ENCODE measurements at places on chromosomes 5 and 9.

DNA sequence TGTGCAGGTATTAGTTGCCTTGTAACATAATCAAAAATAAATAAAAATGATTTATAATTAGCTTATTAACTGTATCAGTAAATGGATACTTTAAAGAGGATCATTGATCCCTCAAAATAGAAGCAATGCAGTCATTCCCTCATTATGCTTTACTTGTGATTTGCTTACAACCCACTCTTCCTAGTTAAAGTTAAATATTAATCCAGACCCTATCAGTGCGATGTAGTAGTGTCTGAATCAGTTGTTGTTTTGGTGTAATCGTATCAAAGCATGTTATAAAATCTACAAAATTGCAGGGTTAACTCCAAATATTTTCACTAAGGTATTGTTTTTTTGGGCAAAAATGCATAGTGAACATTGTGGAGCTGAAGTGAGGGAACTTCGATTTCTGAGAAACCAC is 17.6 kb downstream of the TENT4A start:
- DNase-seq = no peak

DNA sequence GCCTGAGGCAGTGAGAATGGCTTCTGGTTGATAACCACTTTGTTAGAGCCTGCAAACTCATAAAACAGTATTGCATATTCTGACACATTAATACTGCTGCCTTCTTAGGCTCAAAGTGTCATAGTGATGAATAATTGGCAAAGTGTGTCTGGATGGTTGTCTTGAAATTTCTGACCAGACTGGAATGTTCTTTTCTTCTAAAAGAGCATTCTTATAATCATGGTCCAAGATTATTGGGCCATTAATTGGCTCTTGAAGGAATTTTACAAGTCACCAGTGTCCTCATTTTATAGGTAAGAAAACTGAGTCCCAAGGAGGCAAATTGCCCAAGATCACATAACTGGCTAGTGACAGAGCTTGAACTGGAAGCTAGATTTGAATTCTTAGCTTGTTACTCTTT is 111.7 kb downstream of the PCSK1 start:
- peak; percentile 73 for DNase-seq

DNA sequence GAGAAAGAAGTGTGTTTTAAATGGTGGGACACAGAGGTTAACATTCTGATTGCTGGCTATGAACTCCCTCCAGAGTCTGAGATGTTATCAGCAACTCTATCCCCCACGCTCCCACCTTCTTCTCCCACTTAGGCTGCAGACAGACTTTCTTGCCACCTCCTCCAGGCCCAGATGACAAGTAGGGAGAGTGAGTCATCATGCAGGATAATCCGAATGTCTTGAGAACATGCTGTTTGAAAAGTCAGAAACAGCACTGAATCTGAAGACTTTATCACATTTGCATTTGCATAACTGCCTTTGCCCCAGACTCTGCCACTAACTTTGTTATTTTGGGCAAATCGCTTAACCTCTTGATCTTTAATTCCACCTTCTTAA is 139.8 kb downstream of the ESM1 start:
- DNase-seq = peak; percentile 52

- DNase-seq = peak; percentile 56
Measured at GRCh38 chr5:103461243-103461642, 101.3 kb downstream of the NUDT12 start.

DNA sequence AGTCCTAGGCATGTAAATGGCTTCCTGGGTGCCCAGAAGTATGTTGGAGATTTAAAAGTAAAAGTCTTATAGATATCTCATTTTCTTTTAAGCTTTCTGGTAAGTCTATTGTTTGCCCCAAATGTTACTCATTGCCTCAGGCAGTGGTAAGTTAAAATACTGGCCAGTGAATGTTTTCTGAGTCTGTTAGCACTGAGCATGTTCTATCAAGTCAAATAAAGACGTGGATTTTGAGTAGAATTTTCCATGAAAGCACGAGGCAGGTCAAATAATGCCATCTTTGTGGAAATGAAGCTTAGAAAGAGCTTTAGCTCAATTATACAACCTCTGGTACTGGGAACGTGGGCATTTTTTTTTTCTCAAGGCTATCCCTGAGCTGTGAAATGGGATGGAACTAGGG is 651.3 kb upstream of the ACO1 start:
- DNase-seq = no peak

DNA sequence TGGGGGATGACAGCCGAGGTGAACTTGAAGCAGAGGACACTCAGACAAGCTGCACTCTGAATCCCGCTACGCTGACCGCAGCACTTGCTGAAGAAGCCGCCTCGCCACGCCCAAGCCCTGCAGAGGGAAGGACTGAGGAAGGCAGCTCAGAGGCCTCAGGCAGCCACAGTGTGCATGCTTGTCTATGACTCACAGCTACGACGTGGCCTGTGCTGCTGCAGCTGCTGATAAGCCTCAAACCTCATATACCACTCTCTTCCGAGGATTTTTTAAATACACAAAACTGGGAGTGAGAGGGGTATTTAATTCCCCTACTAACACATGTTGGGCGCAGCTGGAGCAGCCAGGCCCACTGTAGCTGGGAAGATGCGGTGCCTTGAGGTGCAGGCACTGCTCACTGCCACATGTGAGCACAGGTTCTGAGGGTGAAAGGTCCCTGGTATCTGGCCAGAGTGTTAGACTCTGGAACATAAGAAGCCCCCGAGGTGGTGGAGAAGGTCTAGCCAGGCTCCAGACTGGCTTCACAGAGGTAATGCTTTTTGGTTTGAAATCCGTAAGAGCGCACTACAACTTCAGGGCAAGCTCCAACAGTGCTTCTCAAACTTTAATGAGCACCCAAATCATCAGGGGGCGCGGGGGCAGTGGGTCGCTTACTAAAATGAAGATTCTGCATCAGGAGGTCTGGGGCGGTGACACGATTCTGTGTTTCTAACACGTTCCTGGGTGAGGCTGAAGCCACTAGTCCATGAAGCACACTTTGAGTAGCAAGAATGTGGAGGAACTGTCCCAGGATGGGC is 196.8 kb downstream of the AUH start:
- peak; percentile 93 for DNase-seq

- no peak for DNase-seq
Measured at GRCh38 chr5:35454011-35454525, 163.6 kb upstream of the SPEF2 start.

DNA sequence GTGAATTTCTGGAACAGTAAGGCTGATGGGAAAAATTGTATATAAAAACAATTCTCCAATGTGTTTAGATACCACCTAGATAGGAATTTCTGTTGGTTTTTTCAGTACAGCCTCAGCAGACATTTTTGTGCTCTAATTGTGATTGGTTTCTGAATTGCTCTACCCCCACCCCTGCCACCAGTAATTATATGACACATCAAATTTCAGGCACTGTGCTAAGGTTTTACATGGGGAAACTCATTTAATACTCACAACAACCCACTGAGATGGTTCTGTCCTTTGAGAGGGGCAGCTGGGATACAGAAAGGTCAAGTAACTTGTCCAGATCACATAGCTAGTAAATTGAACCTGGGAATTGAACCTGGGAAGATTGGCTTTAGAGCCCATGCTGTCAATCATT is 288.0 kb downstream of the ARHGEF28 start:
- no peak for DNase-seq

DNA sequence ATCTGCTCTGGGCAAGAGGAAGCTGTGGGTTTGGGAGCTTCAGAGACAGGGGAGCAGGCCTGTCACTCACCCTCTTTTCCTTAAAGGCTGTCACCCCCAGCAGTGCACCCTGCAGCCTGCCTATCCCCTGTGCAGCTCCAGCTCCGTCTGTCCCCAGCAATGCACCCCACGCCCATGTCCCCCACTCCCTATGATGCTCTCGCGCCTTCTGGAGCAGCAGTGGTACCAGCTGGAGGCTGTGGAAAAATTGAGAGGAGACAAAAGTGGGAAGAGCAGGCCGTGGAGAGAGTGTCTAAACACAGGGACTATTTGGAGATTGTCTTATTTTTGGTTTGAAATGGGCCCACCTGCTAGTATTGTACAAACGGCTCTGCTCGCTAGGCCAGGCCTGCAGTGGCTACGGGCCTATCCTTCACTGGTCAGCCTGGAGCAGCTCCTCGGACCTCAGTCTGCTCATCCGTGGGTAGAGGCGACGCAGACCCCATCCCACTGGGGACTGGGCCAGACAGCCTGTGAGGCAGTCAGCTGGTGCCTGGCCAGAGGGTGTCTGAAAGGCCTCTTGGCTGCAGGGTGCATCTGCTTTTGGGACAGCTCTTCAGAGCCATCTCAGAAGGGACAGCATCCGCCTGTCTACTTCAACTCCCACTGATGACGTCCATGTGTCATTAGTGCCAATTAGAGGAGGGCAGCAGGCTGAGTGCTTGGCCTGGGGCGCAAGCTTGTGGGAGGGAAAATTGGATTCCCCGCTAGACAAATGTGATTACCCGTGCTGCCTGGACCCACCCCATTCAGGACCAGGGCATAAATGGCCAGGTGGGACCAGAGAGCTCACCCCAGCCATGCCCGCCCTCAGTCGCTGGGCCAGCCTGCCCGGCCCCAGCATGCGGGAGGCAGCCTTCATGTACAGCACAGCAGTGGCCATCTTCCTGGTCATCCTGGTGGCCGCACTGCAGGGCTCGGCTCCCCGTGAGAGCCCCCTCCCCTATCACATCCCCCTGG is at the start of gene DBH:
Gene DBH, plus strand, starts transcription at position 831 of the 999 bp plus-strand sequence. Its CDS starts 9 bp downstream, at position 840.
- no peak for DNase-seq

DNA sequence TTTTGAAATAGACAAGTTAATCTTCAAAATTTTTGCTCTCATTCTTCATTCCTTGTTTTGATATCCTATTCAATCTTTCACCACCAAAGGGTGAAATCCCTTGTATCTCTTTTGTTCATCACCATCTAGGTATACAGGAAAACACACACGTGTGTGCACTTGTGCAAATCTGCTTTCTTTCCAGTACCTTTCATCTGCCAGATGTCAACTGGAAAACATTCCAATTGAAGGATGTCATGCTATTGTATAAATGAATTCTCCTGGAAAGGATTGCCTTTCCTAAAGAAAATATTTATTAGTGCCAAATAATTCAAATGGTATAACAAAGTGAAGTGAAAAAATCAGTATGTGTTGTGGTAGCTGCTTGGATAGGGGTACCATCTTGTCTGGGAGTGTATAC is 123.7 kb downstream of the RANBP17 start:
- DNase-seq = no peak

- no peak for DNase-seq
Measured at GRCh38 chr9:28961623-28962022, 1388.3 kb upstream of the C9orf72 start.

DNA sequence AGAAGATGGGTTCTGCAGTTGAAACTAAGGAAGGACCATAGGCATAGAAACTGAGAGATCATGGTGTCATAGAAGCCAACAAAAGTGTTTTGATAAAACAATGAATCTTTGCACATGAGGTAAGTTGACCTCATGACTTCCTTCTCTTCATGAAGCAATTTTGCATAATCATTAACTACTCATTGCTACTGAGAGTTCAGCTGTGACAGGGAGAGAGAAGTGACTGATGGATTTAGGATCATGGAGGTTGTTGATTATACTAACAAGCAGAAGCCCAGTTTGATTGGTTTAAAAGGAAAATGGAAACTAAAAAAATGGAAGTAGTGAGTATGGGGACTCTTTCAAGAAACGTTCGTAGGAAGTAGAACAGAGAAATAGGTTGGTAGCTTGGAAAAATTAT is 51.2 kb downstream of the PARP8 start:
- no peak for DNase-seq

GRCh38 chr9:9914174-9914573 is 698.6 kb downstream of the PTPRD start:
- DNase-seq = no peak

- peak; percentile 53 for DNase-seq
Measured at GRCh38 chr5:121053055-121053985, 589.2 kb downstream of the PRR16 start.

DNA sequence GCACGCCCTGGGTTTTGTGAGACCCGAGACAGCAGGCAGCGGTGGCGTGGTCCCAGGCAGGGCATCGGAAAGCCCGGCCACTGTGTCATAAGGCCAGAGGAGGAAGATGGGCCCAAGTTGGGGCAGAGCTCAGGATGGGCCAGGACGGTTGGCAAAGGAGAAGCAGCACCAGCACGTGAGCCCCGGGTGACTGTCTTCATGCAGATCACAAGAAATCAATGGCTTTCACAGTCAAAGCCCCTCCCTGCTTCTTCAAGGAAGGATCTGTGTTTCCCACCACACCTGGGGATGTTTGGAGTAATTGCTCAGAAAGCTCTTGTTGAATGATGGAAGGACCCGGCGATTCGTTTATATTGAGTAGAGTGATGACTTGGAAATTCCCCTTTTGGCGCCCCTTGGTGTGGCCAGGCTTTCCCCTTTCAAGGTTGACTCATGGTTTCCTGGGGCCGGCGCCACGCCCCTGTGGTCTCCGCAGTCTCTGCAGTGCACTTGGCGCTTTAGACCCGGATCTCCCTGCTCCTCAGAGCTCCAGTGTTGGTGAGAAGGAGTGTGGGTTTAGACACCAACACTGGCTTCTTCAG is 52.1 kb downstream of the IL31RA start:
- DNase-seq = no peak
